ENCODE measurements at places on chromosomes 2 and 18.
A peak's percentile ranks its signal among the peaks of the same experiment; 100 is the strongest.

- no peak for DNase-seq
Measured at GRCh38 chr2:10404324-10405143, 43.6 kb downstream of the ODC1 start.

GRCh38 chr18:7237673-7238272 is 6.9 kb downstream of the LRRC30 start:
- DNase-seq = no peak

DNA sequence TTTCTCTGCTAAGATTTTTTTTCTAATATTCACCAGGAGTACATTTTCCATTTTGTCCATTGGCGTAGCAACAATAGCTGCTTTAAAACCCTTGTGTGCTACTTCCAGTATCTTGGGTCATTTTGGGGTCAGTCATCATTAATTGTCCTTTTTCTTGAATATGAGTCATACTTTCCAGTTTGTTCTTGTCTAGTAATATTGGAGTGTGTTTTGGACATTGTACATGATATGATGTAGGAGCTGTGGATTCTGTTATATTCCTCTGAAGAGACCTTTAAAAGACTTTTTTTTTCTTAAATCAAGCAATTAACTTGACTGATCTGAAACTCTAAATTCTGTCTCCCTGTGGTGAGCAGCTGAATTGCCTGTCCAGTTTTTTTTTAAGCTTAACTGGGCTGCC is 40.8 kb downstream of the AGPS start:
- no peak for DNase-seq

- no peak for DNase-seq
Measured at GRCh38 chr2:128689971-128690370, 371.3 kb upstream of the HS6ST1 start.

- no peak for DNase-seq
Measured at GRCh38 chr2:224545884-224546644, 39.1 kb downstream of the CUL3 start.

DNA sequence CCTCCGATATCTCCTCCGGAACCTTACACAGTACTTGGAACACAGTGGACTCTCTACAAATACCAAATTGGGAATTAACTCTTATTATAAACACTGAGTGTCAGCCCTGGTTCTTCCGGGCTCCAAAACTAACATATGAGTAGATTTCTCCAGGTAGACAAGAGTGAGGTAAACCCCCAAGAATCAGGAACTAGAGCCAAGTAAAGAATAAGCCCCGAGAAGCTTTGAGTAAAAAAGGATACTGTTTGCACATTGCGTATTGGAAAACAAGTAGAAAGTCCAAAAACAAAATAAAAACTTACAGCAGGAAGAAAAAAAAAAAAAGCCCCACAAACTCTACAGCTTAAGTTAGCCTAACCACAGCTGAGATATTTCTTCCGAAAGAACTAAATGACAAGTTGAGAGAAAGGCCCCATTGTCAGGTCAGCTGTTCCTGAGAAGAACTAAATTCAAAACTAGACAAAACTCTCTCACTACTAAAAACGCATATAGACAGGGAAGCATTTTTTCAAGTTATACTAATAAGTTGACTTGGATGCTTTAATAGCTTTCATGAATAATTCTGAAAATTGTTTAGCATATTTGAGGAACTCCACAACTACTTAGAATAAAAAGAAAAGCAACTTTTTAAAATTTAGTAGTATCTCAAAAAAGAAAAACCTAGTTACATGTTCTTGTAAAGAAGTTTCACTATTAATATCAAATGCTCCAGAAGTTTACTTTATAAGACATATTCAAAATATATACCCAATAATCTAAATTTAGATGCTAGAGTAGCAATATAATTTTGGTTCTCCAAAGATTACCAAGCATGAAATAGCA is 4.3 kb upstream of the HAAO start:
- peak; percentile 31 for DNase-seq

Data from GM12891 (cell line).